ENCODE measurements at places on chromosomes 1 and 21.

GRCh38 chr1:23957096-23957495 lies 2.5 kb upstream of the PNRC2 start:
- DNase-seq, result no peak

DNA sequence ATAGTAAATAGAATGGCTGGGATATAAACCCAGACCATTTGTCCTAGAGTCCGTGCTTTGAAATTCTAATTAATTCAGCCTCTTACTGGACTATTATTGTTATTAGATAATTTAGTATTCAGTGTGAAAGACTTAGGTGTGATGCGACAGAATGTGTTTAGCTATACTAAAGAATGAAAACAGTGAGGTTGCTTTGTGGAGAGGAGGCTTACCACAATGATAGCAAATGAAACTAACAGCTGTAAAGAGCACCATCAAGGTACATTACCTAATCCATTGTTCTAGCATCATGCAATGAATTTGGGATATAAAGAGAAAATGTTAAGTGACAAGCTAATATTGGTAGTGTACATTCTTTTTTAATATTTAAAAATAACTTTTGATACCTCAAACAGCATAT lies 911.1 kb downstream of the KCNT2 start:
- DNase-seq, result no peak

DNA sequence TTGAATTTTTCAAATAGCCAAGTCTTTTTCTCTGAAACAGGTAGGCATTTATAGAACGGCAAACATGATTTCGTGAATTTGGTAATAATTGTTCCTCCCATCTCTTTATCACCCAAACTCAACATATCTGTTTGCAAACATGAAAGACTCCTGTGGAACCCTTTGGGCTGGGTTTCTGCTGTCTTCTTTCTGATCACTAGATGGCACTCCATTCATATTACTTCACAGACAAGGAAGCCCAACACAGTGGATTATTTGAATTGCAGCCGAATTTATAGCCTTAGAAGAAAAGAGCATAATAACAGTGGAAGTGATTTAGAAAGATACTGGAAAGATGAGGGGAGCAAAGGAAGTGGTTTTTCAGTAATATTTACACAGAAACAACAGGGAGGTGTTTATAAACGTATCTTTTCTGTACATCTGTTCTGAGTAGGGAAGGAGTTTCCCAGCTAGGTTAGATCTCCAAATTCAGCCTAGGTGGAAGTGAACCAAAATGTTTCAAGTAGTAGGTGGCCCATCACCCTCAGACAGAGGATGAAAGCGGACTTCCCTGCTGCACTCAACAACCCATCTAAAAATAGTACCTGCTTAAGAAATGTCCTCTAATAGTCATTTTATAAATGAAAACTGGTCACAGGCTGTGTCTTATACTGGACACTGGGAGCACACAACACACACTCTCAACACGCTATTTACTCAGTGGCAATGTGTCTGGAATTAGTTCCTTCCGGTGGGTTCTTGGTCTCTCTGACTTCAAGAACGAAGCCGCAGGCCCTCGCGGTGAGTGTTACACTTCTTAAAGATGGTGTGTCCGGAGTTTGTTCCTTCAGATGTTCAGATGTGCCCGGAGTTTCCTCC lies 67.6 kb downstream of the MAP3K21 start:
- no peak for DNase-seq

- DNase-seq, result no peak
Measured at GRCh38 chr21:38875694-38876492, 70.2 kb downstream of the ETS2 start.

DNA sequence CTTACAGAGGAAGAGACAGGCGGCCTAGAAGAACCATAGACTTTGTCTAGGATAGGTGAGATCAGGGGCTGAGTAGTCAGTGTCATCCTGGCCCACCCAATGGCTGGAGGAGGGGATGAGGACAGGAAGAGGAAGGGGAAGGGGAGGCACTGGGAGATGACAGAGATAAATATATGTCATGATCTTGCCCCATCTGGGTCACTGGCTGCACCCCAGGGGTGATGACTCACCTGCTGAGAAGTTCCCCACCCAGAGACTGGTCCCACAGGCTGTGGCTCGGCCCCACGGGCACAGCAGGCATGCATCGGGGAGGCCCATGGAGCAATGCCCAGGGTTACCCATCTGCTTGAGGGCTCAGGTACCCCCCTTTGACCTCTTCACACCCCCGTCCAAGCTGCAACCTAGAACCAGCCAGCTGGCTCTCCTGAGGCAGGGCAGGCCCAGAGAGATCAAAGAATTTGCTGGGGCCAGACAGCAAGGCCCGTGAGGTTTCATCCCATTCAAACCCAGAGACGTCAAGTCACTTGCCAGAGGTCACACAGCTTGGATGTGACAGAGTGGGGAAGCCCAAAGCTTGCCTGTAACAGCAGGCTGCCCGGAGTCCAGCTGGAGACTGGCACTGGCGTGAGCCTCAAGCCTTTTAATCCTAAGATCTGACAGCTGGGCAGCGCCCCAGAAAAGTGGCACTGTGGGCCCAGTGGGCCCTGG lies 34.7 kb upstream of the CASZ1 start:
- DNase-seq, result no peak

DNA sequence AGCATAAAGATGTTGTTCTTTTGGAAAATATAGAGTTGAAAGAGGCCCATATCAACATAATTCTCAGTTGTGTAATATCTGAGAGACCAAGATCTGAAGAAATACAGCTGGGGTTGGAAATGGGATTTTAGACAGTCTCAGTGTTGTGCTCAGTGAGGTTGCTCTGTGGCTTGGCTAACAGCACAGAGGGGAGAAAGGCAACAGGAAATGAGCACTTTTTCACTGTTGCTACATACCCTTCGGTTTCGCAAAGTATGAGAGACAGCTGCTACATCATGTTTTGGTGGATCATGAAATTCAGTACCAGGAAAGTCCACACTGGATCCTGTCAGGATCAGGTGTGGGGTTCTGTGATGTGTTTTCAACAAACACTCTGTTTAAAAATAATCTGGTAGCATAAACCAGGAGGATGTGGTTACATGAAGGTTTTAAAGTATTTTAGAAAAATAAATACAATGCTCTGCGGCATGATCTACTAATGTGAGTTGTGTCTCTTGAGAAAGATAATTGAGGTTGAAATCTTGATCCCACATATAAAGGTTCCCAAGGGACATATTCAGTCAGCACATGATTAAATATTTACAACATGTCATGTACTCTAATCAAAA lies 7.0 kb upstream of the GPR88 start:
- no peak for DNase-seq

- no peak for DNase-seq
Measured at GRCh38 chr1:65009176-65009575, 42.8 kb upstream of the JAK1 start.

- DNase-seq, result peak; percentile 74
Measured at GRCh38 chr1:203673550-203674411, 47.1 kb downstream of the ATP2B4 start.

- no peak for DNase-seq
Measured at GRCh38 chr21:25420831-25421230, 186.4 kb downstream of the MRPL39 start.

GRCh38 chr1:65170511-65171142 lies 22.6 kb downstream of the AK4 start:
- no peak for DNase-seq

DNA sequence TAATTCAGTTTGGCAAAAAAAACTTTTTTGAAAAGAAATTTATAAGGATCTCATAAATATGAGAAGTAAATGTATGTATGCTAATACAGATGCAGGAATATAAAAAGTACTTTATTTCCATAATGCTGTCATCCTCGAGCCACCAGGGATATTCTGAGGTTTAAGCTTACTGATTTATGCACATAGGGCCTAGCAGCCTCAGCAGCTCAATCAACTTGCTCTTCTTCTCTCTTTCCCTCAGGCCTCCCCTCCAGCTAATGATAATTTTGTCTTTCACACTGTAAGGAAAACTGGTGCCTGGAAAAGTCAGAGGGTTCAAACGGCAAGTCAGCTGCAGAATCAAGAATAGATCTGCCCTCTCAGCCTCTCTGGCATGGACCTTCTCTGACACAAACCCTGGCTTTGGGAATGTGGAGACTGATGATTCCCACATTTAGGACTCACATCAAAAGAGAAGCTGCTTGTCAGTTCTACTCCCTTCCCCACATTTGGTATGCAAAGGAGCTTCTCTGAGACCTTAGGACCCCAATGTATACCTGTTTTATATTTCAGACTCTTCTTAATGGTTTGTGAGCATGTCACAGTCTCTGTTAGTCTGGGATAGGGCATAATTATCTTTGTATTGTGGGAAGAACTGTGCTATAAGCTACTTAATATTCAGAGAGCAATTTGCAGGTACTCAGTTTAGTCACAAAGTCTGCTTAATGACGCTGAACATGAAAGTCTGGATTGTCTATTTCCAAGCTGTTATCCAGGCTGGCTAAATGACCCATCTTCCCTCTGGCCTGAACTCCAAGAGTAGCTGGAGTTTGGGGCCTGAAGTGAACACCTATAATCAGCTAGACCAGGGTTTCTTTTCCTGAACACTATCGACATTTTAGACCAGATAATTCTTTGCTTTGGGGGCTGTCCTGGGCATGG lies 52.1 kb upstream of the DIPK1A start:
- no peak for DNase-seq

- DNase-seq, result no peak
Measured at GRCh38 chr1:231702331-231702730, 75.7 kb downstream of the DISC1 start.

- DNase-seq, result peak; percentile 13
Measured at GRCh38 chr1:41812453-41812852, 106.3 kb downstream of the HIVEP3 start.

All from 8988T (cell line).